NCI-H526 treated with DMSO at 0.1 percent for 48 hours (cell line): ENCODE measurements at places on chromosomes 16 and 17.

DNA sequence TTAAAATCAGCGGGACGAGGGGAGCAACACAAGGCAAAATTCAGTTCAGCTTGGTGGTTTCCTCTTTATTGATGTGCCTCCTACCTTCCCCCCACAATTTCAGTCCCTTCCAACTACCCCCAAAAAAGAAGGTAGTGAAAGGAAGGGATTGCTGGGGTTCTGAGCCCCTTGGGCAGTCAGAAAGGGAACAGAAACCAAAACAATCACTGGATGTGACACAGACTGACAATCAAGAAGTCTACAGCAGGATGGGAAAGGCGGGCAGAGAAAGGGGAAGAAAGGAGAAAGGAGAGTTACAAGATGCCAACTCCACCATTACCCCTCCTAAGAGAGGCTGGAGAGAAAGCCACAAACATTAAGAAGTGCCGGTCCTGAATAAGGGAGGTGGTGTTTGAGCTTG lies 1.1 kb upstream of the PHF23 start:
- no peak for DNase-seq

DNA sequence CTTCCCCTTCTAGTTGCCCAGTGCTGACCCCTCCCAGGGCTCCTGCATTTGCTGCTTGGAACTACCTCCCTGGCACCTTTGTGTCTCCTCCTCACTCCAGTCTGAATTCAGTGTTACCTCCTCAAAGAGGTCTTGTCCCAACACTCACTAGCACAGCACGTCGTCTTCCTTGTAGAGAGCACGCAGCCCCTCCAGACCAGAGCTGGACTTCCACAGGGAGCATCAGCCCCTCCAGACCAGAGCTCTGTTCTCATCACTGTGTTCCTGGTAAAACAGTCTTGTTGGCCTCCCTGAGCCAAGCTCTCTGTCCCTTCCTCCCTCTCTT lies 27.8 kb upstream of the MGAT5B start:
- no peak for DNase-seq

DNA sequence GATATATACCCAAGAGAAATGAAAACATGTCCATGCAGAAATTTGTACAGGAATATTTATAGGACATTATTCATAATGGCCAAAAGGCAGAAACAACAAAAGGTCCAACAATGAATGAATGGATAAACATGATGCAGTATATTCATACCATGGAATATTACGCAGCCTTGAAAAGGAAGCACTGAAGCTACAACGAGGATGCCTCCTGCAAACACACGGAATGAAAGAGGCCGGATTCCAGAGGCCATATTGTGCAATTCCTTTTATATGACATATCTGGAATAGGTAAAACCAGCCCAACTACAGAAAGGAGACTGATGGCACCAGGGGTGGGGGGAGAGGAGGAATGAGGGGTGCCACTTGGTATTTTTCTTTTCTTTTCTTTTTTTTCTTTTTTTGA lies 14.5 kb upstream of the CHMP6 start:
- no peak for DNase-seq

DNA sequence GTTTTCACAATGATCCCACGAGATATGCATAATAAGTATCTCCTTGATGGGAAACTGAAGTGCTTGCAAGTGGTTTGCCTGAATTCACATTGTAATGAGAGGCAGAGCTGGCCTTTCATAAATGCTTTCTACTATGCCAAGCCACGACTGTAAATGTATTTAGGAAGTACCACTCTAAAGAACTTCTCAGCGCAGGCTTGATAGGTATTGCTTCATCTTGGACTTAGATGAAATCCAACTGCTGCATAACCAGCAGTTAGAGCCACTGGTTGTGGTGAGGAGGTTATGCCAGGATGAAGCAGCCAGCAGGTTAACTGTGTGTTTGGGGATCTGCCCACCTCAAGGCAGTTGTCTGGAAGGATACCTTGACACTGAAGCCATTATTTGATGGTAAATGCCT lies 26.8 kb downstream of the MARCHF10 start:
- DNase-seq, result no peak

DNA sequence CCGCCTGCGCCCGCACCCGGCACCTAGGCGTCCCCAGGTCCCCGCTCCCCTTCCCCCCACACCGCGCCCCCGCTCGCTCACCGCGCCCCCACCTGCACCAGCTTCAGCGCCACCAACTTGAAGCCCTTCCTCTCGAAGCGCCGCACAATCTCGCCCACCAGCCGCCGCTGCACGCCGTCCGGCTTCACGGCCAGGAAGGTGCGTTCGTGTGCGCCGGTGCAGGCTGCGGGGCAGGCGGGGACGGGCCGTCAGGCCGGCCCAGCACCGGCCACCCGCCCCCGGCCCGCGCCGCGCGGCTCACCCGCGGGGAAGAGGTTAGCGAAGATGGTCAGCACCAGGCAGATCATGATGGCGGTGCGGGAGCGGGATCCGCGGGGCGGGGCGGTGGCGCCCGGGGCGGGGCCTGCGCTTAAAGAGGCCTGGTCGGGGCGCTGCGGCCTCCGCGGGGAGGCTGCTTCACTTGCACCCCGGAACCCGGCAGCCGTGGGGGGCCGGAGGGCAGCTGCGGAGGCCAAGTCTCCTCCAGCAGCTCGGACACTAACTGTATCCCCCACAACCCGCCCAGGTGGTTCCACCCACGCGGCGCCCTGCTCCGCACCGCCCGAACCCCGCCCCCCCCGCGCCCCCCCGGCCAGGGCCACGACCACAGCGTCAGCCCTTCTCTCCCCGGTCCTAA lies at the start of gene NME3:
Gene NME3 (minus strand): TSS at position 356 of the 676 bp plus-strand sequence. CDS start 9 bp downstream, at position 347.
- DNase-seq, result no peak

- no peak for DNase-seq
Observed at GRCh38 chr16:88628512-88628974, 9.8 kb upstream of the IL17C start.

GRCh38 chr16:80387318-80387921 lies 153.4 kb upstream of the DYNLRB2 start:
- DNase-seq, result no peak

DNA sequence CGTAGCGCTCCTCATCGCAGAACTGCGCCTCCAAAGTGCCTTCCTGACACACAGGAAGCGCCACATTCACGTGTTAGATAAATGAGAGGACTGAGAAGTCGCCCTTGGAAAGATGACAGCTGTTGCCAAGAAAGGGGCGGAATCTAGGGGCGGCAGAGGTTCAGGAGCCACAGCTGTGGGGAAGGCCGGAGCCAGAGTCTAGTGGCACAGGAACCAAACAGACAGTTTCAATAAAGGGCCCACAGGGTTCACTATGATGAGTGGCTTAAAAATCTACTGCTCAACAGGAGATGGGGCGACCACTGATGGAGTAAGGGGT lies 4.7 kb downstream of the FLCN start:
- DNase-seq, result no peak
